Activated naive CD4-positive, alpha-beta T cell treated with anti-CD3 and anti-CD28 coated beads, Interleukin-2, amount 50 U/mL, for 72 hours (primary cell): ENCODE measurements at places on chromosomes 1 and 21.

DNA sequence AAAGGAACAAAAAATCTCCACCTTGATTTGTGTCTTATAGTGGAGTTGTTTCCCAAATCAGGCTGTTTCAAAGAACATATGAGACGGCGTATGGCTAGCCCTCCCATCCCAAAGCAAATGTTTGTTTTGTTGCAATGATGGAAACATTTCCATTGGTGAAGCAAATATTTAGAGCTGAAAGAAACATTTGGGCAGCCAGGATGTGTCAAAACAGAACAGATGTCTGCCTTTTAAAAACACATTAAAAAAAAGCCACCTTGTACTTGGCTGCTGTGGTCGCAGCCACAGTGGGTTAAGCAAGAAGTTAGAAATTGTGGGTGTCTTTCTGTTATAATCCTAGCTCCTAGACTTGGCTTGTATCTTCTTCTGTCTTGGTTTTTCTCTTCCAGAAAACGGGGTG, 116.3 kb downstream of the PEX14 start:
- no peak for DNase-seq

DNA sequence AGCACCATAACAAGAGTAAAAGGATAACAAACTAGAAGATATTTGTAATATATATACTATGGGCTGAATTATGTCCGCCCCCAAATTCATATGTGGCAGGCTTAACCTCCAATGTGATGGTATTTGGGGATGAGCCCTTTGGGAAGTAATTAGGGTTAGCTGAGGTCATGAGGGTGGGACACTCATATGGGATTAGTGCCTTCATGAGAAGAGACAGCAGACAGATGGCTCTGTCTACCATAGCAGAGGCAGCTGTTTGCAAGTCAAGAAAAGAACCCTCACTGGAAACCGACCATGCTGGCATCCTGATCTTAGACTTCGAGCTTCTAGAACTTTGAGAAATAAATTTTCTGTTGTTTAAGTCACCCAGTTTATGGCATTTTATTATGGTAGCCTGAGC, 303.6 kb downstream of the LMO4 start:
- DNase-seq = no peak

DNA sequence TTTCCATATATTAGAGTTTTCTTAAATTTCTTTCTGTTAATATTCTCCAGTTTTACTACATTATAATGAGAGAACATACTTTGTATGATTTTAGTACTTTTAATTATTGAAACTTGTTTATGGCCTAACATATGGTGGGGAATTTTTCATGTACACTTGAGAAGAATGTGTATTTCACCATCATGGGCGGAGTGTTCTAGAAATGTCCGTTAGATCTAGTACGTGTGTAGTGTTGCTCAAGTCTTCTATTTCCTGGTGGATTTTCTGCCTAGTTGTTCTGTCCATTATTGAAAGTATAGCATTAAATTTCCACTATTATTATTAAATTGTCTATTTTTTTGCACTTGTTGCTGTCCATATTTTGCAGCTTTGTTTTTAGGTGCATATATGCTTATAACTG, 64.0 kb upstream of the RGS21 start:
- no peak for DNase-seq

GRCh38 chr1:72371259-72372035, 89.1 kb upstream of the NEGR1 start:
- no peak for DNase-seq

DNA sequence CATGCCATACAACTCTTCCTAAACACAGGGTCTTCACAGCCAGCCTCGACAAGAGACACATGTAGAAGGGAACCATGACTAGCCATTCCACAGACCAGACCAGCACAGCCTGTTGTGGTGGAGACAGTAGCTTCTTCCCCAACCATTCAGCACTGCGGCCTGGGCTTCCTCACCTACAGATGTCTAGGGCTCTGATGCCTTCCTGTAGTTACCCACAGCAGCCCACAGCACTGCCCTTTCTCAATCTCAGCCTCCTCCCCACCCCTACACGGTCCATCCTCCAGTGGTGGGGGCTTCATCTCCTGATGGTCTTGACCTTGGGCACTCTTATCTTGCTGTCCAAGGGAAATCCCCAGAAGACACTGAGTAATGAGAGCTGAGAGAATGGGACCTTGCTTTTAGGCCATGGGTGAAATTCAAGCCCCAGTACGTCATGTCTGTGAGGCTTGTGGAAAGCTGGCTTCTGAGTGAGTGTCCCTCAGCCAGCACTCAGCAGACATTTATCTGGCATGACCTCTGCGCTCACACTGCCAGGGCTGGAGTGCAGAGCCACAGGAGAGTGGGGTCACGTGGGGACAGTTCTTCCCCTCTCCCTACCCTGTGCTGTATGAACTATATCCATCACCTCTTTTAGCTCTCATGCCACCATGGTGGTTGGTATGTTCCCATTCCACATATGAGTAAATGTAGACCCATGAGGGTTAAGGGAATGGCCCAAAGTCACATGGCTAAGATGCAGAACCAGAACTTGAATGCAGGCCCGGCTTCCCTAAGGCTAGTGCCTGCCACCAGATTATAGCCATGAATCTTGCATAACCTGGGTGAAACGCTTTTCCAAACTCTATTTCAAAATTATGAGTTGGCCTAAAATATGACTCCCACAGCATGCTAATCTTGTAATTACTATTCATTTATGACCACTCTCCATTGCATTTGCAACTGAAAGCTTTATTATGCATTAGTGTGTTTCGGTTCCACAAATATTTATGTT, 104.7 kb downstream of the HIVEP3 start:
- no peak for DNase-seq

GRCh38 chr1:183328371-183328770, 89.8 kb downstream of the NMNAT2 start:
- DNase-seq = no peak

- no peak for DNase-seq
Observed at GRCh38 chr1:3344395-3344794, 110.1 kb upstream of the ARHGEF16 start.

- DNase-seq = no peak
Observed at GRCh38 chr21:37558676-37559211, 192.2 kb downstream of the DYRK1A start.

GRCh38 chr1:241447031-241447644, 72.4 kb downstream of the FH start:
- no peak for DNase-seq

GRCh38 chr21:45410151-45410864, 5.3 kb downstream of the COL18A1 start:
- no peak for DNase-seq

DNA sequence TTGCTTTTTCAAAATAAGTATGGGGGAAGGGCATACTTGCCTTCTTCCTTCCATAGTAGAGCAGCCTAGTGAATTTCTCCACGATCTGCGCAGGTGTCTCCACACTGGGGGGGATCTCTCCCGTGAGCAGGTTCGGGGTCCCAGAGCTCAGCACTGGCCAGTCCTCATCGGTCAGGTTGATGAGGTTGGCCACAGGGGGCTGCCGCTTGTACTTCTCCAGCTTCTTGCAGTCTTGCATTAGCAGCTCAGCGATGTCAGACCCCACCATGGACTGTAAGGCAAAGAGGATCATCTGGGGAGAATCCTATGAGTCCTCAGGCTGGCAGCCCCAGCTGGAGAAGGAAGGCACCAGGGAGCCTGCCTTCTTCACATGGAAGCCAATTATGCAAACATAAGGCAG, 11.8 kb downstream of the SEC16B start:
- DNase-seq = no peak

DNA sequence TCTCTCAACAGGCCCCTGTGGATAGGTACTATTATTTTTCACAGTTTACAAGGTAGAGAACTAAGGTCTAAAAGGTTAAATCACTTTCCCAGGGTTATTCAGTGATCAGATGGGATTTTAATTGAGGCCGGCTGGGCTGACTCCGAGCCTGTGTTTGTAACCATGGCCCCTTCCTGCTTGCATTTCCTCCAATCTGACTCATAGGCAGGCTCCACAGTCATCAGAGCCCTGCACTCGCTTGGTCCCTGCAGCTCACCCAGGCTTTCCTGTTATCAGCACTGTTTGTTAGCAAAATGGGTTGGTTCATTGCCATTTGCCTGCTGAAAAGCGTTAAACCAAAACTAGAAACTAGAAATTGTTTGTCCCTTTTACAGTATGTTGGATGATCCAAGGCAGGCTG, 41.4 kb upstream of the LMX1A start:
- no peak for DNase-seq

- no peak for DNase-seq
Observed at GRCh38 chr1:189185097-189185496, 1292.6 kb downstream of the BRINP3 start.

GRCh38 chr1:7632681-7633080, 138.4 kb upstream of the VAMP3 start:
- no peak for DNase-seq

DNA sequence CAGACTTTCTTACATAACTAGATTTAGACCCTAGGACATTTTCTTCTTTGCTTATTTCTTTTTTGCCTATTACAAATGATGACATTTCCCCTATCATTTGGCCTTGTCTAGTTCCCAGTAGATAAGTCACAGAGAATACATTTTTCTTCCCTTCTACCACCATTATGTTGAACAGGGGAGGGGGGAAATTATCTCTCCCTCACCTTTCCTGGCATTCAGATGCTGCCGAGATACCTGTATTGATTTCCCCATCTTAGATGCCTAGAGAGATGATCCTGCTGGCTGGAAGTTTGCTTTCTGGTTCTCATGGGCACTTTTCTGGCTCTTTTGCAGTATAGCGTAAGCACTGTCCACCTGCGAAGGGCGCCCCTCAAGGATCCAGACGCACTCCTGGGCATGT, 5.7 kb downstream of the IPO9 start:
- no peak for DNase-seq

DNA sequence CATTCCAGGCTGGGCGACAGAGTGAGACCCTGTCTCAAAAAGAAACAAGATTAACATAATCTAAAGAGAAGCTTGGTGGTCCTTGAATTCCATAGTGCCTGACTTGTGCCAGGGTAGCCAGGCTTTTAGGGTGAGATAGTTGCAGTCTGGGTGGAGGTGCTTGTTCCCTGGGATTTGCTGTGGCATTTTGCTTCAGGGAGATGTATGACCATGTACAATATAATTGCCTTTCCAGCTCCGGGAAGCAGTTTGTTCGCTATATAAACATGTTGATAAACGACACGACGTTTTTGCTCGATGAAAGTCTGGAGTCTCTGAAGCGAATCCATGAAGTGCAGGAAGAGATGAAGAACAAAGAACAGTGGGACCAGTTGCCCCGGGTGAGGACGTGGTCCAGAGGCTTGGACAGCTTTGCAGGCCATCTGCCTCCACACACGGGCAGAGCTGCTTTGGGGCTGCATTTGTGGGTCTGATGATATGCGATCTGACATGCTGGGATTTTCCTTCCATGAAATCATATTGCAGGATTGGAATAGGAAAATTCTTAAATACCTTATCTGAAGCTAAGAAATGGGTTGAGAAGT, 49.4 kb upstream of the KIF1B start:
- no peak for DNase-seq

DNA sequence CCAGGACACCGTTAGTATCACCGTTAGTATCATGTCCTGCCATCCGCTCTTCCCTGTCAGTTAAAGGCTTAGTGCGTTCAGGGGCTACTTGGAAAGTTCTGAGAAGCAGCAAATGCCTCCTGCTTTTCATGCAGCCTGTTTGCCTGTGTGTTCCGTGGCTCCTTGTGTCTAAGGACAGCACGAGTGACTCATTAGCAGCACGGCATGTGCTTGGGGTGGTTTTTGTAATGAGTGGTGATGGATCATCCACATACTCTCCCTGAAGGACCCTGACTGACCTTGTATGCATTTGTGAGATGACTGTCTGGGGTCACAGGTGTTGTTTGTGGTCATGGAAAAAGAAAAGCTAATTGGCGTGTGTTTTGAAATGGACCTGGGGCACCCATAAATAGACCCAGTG, 221.9 kb downstream of the PBX1 start:
- DNase-seq = no peak

DNA sequence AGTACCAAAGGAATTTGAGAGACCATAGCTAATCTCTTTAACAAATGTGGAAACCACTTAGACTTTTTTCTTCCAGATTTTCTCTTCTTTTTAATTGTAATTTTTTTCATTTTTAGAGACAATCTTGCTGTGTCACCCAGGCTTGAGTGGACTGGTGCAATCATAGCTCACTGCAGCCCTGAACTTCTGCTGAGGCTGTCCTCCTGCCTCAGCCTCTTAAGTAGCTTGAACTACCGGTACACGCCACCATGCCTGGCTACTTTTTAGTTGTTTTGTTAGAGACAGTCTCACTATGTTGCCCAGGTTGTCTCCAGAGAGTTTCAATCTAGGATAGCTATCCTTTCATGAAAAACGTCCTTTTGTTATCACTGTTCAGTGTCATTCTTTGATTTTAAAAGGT, 15.0 kb downstream of the PRRC2C start:
- no peak for DNase-seq

GRCh38 chr1:204232526-204232925, 18.7 kb upstream of the GOLT1A start:
- DNase-seq = no peak

- no peak for DNase-seq
Observed at GRCh38 chr1:159867664-159868026, 5.2 kb upstream of the VSIG8 start.

DNA sequence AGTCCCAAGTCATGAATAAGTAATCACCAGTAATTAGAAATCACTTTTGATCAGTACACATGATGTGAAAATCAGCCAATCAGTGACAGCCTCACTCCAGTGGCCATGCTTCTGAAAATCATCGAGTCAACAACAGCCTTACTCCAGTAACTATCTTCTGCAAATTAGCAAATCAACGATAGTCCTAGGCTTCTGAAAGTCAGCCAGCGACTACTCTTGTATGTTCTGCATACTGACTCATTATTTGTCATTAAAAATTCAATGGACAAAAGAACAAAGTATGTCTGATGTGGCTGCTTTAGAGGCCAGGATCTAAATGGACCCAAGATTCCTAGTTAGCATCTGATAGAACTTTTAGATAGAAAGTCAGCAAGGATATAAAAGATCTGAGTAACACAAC, 102.5 kb downstream of the GPR52 start:
- DNase-seq = no peak

GRCh38 chr1:44265656-44266358, 52.5 kb downstream of the DMAP1 start:
- no peak for DNase-seq

DNA sequence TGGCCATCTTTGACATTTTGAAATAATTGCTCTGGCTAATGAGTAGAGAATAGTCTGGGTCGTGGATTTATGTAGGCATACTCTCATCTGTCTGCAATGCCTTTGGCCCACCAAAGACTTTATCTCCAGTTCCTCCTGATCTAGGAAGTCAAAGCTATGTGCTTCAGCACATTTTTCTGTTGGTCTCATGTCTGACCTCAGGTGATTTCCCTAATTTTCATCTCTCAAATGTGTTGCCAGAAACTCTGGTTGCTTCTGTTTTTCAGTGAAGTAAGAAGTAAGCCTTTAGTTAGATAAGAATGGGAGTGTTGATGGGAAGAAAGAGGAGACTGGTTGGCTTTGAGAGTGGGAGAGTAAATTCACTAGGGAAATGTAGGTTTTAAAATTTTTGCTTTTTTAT, 66.4 kb downstream of the GPR88 start:
- DNase-seq = no peak
